ENCODE measurements at places on chromosomes 12 and 14.
A peak's percentile ranks its signal among the peaks of the same experiment; 100 is the strongest.

GRCh38 chr12:62760779-62761178 lies 174.2 kb downstream of the PPM1H start:
- H3K27ac ChIP-seq, result no peak overlapping the region
- no peak for DNase-seq
- peaks cover 58% of the 10 kb centered on the region for H3K4me1 ChIP-seq
- H3K27me3 ChIP-seq, result no peaks in the 10 kb centered on the region
- peaks cover 47% of the 10 kb centered on the region for H3K36me3 ChIP-seq

- H3K27ac ChIP-seq, result no peak overlapping the region
- no peaks in the 10 kb centered on the region for H3K36me3 ChIP-seq
- no peak overlapping the region for H3K4me3 ChIP-seq
These were observed 342.6 kb upstream of the NAV3 start for GRCh38 chr12:77488041-77488620.

DNA sequence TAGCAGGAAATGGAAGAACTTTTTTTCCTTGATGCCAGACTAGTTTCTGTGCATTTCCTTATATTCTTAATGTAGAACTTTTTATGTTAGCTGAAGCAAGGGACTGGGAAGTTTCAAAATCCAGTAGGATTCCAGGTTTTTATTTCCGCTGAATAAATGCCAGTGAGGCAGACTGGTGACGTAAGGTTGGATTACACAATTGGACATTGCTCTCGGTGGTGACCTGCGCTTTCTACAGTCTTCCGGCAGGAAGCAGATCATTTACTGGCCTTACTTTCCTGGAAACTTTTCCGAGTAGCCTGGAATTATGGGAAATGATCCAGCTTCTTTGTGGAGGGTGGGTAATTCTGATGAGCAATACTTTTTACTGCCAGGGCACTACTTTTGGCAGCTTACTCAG lies 3.6 kb downstream of the IFT43 start:
- H3K27me3 ChIP-seq, result no peaks in the 10 kb centered on the region
- H3K27ac ChIP-seq, result no peak overlapping the region
- DNase-seq, result no peak

GRCh38 chr14:103393070-103393469 lies 7.9 kb downstream of the MARK3 start:
- no peaks in the 10 kb centered on the region for H3K36me3 ChIP-seq
- no peaks in the 10 kb centered on the region for H3K27me3 ChIP-seq
- DNase-seq, result no peak
- H3K27ac ChIP-seq, result peak overlapping the region; percentile 52
- H3K4me1 ChIP-seq, result peaks cover 56% of the 10 kb centered on the region
- no peak overlapping the region for H3K4me3 ChIP-seq

DNA sequence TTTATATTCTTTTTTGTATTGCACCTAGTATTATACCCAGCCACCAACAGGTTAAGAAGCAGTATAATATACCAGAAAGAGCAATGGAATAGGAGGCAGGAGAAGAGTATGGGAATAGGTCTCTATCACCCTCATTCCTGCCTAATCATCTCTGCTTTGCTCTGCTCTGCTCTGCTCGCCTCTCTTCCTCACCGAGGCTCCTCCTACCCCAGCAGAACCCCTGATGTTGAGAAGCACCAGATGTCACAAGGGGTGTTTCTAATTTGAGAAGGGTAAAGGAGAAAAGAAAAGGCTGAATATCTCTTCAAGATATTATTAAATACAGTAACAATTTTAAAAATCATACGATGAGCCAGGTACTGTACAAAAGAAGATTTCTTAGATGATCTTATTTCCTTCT lies 89.0 kb downstream of the STON2 start:
- H3K4me3 ChIP-seq, result no peak overlapping the region
- H3K27ac ChIP-seq, result no peak overlapping the region
- no peaks in the 10 kb centered on the region for H3K27me3 ChIP-seq
- no peak for DNase-seq
- no peaks in the 10 kb centered on the region for H3K36me3 ChIP-seq

GRCh38 chr14:33774723-33775470 lies 176.0 kb downstream of the EGLN3 start:
- H3K36me3 ChIP-seq, result no peaks in the 10 kb centered on the region
- H3K4me1 ChIP-seq, result peaks cover 53% of the 10 kb centered on the region
- no peak overlapping the region for H3K27ac ChIP-seq
- no peak for DNase-seq

DNA sequence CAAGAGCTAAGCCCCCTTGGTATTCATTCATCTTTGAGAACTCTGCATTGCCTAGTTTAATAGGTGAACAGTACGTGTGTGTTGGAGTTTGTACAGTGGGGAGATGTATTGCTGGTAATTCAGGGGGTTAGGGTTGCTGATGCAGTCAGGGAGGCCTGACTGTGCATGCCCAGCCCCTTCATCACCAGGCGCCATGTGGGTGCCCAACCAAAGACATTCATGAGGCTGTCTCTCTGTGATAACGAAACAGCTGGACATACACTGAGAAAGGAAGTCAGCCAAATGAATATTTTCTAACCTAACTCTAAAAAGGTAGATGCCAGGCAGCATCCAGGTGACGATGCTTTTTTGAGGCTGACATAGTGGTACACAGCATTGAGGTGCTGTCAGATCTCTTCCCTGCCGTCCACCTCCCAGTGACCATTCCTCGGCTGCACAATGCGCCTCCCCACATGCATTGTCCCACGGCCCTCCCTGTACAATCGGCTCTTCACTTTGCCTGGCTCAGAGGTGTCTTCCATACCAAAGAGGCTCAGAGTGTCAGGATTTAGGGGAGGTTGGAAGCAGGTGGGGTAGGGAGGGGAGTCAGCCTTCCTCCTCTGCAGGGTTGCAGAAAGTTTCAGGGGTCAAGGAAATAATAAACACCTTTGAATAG lies 19.0 kb downstream of the EML1 start:
- peaks cover 26% of the 10 kb centered on the region for H3K4me1 ChIP-seq
- peak; percentile 72 for DNase-seq
- no peak overlapping the region for H3K4me3 ChIP-seq
- no peaks in the 10 kb centered on the region for H3K27me3 ChIP-seq

DNA sequence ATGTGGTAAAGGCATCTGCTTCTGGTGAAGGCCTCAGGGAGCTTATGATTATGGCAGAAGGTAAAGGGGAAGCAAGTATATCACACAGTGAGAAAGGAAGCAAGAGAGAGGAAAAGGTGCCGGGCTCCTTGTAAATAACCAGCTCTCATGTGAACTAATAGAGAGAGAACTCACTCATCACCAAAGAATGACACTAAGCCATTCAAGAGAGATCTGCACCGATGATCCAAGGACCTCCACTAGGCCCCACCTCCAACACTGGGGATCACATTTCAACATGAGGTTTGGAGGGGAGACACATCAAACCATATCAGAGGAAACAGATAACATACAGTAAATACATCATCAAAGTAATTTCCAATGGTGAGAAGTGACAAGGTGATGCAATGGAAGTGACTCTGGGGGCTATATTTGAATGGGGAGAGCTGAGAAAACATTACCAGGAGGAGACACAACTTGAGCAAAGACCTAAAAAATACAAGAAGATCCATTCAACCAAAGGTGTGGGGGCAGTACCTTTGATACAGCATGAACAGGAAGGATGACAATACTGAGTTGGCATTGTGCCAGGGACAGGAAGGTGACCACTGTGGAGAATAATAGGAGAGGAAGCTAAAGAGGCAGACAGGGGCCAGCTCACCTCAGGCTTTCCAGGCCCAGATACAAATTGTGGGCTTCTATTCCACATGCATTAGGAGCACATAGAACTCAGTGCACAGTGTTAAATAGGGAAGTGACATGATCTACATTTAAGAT lies 134.4 kb upstream of the GRIP1 start:
- DNase-seq, result no peak
- H3K27me3 ChIP-seq, result no peaks in the 10 kb centered on the region
- H3K4me3 ChIP-seq, result no peak overlapping the region
- no peaks in the 10 kb centered on the region for H3K4me1 ChIP-seq

Measured in osteocyte (in vitro differentiated cells).